ENCODE measurements at places on chromosomes 16 and 17. TPM values are rescaled to one million over a fixed set of nuclear protein-coding genes. Genes with fewer than 3 reads are reported as not detected.
A peak's percentile ranks its signal among the peaks of the same experiment; 100 is the strongest.

The ZNF385C gene
- total RNA-seq: 0.81 TPM

The NME3 gene
- total RNA-seq: not detected

The PRDM7 gene
- not detected for total RNA-seq

DNA sequence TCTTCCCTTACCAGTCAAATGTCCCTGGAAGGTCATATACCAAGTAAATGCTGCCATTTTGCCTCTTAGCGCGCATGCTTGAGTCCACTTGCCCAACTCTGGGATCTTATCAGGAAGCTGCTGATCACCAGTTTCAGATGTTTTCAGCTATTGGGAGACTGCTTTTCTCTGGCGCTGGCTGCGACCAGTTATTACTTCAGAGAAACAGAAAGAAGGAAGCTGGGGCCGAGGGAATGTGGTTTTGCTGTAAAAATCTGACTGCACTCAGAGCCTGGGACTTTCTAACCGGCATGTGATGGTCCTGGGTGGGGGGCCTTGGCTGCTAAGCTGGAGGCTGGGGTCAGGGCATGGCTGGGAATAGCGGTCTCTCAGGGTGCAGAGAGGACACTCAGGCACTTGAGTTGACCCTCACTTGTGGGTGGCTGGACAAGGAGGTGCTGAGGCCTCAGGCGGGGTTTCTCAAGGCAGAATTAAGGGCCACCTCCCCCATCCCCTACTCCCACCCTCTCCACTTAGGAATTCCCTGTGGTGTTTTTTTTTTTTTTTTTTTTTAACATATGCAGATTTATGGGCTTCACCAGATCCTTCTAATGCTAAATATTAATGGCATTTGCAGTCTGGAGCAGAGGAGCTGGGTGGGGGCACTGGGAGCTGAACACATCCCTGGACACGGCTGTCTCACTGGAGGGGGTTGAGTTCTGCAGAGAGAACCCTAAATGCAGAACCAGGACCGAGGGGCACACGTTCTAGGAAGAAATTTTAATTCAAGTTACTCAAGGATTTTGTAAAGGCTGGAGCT is 145.8 kb downstream of the CYLD start:
- no peak for DNase-seq

DNA sequence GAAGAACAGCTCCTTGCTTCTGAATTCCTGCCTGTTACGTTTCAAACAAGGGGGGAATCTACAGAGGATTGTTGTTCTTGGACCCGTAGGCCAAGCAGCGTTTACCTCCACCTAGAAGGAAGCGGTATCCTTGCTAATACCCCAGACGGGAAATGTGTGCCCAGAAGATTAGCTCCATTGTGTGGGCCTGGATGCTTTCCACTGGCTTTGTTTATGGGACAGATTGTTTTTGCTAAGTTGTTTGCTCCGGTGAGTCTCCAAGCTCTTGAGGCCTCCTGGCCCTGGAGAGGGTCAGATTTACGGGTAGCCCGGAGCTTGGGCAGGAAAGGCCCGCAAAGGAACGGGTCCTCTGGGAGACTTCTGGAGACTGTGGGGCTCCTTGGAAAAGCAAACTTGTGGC is 28.4 kb upstream of the MRTFB start:
- DNase-seq: no peak

DNA sequence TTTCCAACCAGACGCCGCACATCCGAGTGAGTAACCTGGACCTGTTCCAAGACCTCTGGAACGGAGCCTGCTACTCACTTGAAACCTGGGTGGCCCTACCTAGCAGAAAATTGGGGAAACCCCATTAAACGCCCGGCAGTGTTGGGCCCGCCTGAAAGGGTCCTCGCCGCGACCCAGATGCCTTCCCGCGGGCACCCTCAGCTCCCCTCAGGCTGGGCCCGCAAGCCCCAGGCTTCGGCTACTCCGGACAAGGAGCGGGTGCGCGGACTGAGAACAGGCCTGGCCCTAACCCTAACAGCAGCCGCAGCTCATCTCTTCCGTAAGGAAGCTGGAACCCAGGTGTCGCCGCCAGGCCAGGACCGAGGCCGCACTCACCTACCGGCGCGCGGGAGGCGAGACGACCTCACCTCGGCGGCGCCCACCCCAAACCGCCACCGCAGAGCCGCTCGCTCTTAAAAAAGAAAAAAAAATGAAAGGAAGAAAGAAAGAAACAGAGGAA is 344 bp downstream of the PSME3IP1 start:
- DNase-seq: peak; percentile 80

GRCh38 chr17:13776027-13776551 is 174.4 kb upstream of the HS3ST3A1 start:
- DNase-seq: peak; percentile 86

DNA sequence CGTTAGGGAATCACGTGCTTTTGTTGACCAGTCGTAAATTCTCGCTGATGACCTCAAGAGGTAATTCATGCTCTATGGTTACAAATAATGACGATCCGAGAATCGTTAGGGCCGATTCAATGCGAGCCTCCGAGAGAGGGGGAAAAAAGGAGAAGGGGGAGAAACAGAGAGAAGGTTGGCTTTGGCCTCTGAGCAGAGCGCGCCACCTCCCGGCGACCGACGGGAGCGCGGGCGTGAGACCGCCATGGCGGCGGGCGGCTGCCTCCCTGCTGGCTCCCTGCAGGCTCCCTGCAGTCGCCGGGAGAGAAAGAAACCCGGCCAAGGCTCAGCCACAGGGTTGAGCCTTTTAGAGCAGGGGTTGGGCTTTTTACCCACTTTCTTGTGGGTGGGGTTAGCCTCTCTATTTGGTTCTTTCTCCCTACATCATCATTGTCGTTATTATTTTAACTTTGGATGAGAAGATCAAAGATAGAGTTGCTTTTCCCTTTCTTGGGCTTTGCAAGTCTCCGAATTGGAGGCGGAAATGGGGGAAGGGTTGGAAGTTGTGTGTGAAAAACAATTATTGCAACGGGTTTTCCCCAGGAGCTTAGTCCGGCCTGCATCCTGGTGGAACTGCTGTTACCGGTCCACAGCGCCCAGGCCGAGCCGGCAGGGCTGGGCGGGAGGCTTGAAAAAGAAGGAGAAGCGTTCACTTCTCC is 410 bp upstream of the HOXB5 start:
- peak; percentile 91 for DNase-seq

GRCh38 chr16:55534756-55535155 is 25.9 kb downstream of the LPCAT2 start:
- DNase-seq: no peak

DNA sequence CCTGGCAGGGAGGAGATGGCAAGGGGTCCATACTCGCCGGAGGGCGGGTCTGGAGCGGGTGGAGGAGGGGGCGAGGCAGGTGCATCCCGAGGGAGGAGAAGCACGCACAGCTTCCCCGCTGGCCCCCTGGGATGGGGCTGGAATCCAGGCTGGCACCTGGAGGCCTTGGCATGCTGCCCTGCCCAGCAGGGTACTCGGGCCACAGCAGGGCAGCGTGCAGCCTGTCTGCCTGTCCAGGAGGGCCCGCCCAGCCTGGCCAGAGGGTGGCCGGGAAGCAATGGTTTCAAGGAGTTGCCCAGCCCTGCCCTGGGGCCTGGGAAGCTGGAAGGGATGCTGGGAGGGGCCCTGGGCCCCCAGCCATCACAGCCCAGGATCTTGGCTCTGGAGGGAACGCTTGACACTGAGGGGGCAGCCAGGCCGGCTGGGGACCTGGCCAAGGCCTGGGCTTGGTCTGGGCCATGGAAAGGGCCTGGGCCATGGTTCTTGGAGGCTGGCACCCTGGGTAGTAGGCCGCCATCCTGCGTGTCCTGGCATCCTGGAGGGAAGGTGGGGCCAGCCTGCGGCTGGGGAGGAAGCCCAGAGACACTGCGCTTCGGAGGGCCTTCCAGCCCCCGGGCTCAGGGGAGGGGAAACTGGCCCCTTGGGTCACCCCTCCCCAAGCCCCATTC is 1.1 kb downstream of the GLIS2 start:
- peak; percentile 81 for DNase-seq

DNA sequence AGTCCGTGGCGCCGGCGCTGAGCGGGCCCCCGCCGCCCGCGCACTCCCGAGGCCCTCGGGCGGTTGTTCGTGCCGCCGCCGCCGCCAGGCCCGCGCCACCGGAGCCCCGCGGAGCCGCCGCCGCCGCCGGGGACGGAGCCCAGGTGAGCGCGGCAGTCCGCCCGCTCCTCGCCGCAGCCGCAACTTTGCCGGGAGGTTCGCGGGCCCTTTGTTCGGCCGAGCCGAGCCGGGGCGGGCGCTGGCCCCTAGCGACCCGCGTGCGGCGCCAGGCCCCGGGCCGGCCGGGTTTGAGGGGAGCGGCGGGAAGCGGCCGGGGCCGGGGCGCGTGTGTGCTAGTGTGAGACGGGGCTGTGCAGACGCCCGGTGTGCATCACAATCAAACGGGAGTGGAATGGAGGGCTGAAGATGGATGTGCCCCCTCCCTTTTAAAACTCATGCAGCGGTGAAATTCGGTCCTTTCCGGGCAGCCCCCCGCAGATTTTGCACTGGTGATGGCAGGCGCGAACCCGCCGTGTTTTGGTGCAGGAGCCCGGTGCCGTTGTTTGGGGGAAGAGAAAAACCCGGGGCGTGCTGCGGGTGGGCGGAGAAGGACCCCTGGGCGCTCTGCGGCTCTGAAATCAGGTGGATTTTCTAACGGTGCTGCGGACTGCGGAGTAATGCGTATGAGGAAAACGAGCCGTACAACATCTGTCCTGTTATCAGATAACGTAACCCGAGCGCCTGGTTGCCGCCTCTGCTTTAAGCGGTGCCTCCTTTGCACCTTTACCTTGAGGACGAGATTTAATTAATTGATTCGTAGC is 823 bp downstream of the TNRC6C start:
- peak; percentile 10 for DNase-seq

DNA sequence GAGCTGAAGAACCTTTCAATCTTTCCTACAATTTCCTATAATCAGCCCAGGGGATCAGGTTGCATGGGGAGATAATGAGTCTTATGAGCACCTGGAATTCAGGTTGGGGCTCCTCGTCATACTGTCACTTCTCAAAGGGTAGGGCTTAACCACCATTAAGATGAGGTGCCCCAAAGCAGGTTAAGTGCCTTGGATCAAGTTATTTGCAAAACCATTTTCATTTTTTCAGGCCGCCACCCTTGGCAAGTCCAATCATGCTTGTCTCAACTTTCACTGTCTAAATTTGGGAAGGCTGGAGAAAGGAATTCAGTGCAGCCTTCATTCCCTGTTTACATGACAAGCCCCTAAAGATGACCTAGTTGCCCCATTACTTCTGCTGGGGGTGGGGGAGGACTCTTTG is 44.9 kb upstream of the TANGO6 start:
- DNase-seq: no peak

- peak; percentile 17 for DNase-seq
These were observed 32.1 kb downstream of the TOM1L1 start for GRCh38 chr17:54932711-54933110.

GRCh38 chr16:16933861-16934260 is 536.9 kb downstream of the XYLT1 start:
- no peak for DNase-seq

DNA sequence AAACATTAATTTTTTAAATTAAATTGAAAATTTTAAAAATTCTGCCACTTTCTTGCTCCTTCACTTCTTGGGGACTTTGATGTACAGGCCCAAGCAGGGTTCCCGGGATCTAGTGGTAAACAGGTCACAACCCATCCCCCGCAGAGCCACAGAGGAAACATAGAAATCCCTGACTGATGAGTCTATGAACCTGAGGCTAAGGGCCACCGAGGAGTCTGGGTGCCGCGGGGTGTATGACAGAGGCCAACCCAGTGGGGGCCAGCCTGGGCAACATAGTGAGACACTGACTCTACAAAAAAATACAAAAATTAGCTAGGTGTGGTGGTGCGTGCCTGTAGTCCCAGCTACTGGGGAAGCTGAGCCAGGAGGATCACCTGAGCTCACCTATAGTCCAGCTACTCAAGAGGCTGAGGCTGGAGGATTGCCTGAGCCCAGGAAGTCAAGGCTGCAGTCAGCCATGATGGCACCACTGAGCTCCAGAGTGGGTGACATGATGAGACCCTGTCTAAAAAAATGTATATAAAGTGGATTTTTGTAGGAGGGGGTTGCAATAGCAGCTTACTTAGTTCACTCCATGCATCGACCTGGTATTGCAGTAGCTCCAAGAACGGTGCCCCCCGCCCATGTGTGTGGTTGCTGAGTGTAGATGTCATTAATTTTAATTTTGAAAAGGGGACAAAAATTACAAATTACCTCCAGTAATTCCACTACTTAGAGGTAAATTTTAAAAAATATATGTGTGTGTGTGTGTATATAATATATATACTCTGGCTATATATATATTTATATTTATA is 9.2 kb upstream of the FLYWCH1 start:
- DNase-seq: peak; percentile 28

DNA sequence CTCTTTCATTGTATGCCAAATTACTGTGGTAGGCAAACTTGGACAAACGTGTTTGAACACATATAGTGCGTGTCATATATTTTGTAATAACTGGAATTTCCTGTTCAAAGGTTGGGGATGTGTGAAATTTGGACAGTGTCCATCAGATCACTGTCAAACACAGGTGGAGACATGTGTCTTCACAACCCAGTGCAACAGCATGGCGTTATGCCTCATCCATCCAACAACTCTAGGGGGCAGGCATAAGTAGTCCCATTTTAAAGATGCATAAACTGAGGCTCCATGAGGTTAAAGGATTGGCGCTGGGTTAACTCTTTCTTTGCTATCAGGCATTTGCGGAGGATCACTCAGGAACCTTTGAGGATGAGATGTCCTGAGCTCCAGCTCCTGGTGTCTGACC is 103.7 kb downstream of the RBFOX1 start:
- no peak for DNase-seq

GRCh38 chr16:49168126-49168525 is 113.5 kb downstream of the CBLN1 start:
- DNase-seq: no peak

- no peak for DNase-seq
These were observed 222.2 kb upstream of the CPHXL start for GRCh38 chr16:75948441-75948840.

- DNase-seq: no peak
These were observed 297.4 kb downstream of the CNTNAP4 start for GRCh38 chr16:76574651-76575050.

GRCh38 chr17:61704935-61705449 is 114.0 kb upstream of the NACA2 start:
- DNase-seq: no peak

DNA sequence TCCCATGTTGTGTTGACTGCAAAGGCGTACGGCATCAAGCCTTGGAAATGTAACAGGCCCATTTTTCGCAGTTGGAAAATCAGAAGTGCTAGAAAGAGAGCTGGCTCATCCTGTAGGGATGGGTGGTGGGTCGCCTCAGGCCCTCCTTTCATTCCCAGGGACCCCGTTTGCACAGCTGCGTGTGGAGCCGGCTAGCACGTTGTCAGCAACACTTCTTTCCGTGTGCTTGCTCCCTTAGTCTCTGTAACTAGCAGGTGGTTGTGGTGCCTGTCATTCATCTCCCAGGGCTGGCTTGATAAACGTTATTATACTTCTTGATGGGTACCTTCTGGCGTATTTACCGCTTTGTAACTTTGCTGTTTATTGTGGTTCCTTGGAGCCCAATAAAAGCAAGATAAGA is 239.0 kb upstream of the CACNG5 start:
- no peak for DNase-seq

- no peak for DNase-seq
These were observed 15.5 kb downstream of the HLF start for GRCh38 chr17:55280212-55280611.

- DNase-seq: no peak
These were observed 16.5 kb downstream of the SCNN1B start for GRCh38 chr16:23318639-23319038.

All from M059J (cell line).